NCI-H2107 (cell line): ENCODE measurements at places on chromosomes 7 and 10.

DNA sequence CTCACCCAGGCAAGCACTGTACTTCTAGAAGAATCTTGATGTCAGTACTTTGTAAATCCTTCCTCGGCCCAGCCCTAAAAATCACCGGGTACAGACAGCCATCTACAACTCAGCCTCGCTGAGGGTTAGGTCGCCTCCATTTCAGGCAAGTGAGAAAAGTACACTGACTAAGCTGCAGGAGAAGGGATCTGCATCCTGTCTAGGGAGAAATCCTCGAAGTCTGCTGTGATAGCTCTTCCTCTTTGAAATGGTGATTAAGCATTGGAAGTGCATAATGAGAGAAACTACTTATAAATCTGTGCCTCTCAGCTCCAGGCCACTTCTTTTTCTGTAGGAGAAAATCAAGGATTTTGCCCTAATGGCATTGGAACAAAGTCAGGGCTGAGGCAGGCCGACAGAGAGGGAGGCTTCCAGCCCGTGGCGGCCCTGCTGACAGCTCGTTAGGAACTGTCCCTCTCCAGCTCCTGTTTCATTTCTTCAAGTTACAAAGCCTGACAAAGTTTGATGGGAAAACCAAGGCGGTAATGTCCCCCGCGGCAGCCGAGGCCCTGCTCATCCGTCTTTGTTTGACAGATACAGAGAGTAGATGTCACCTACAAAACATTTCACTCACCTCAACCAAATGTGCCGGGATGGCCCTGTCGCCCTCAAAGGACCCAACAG is 14.1 kb upstream of the GOT1 start:
- no peak for DNase-seq

GRCh38 chr7:96718107-96719003 is 8.7 kb upstream of the SEM1 start:
- DNase-seq: no peak

GRCh38 chr10:4252701-4253100 is 467.7 kb upstream of the KLF6 start:
- DNase-seq: no peak

- no peak for DNase-seq
Measured at GRCh38 chr10:113610631-113611601, 52.9 kb downstream of the NRAP start.

DNA sequence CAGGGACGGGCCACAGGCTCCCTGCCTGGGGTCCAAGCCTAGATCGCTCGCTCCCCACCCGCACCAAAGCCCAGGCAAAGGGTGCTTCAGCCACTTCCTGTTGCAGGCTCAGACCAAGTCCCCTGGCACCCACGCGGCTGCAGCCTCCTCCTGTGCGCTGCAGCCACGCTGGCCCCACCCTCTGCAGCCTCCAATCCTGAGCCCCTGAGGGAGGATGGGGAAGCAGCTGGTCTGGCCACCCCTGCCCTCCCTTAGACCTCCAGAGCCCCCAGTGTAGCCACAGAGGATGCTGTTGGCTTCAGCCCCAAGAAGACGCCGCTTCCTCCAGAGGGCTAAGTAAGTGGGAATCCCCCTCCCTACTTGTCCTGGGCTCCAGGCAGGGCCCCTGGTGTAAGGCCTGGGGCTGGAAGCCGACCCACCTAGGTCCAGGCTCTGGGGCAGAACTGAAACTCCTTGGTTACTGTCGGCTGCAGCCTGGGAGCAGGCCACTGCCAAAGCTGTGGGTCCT is 9.4 kb downstream of the LIMK1 start:
- DNase-seq: no peak

- DNase-seq: peak; percentile 81
Measured at GRCh38 chr7:974820-975681, at the start of gene COX19. Gene COX19, minus strand, starts transcription at chr7:975549. Its CDS starts 40 bp downstream, at chr7:975509.

DNA sequence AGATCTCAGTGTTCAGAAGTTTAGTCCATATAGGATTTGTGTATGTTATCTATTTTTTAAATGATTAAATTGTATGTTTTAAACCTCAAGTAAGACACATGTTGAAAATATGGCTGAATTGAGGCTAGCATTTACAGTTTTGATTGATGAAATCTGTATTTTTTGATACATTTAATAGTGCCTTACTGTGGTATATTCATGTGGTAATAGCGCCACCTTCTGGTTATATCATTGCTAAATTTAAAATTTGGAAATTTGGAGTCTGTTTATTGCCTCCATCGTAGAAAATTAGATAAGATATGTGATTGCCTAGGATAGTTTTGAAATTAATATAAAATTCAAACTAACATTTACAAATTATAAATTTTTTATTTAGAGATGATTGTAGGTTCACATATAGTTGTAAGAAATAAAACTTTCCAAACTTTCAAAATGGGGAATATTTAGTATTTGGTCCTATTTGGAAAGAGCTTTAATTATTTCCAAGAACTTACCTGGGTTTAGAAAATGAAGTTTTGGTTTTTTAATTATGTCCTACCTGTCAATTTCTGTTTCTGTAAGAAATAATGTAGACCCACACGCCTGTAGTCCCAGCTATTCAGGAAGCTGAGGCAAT is 19.1 kb upstream of the ARMS2 start:
- peak; percentile 3 for DNase-seq

DNA sequence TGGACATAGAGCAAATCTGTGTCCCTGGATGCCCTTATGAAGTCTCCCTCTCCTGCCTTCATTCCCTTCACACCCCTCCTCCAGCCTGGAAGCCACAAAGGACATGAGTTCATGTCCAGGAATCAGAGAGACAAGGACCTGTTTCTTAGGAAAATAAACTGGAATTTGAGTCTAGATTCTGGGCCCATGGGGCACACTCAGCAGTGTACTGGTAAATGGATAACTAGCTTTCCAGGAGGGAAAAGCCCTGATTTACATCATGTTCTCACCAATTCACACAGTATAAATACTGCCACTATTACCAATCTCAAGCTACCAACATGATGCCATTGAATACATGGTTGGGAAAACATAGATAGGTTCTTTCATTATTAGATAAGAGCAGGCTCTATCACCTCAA is 9.9 kb downstream of the FAM237B start:
- DNase-seq: no peak

- DNase-seq: no peak
Measured at GRCh38 chr7:44798649-44799305, 2.3 kb downstream of the PPIA start.

DNA sequence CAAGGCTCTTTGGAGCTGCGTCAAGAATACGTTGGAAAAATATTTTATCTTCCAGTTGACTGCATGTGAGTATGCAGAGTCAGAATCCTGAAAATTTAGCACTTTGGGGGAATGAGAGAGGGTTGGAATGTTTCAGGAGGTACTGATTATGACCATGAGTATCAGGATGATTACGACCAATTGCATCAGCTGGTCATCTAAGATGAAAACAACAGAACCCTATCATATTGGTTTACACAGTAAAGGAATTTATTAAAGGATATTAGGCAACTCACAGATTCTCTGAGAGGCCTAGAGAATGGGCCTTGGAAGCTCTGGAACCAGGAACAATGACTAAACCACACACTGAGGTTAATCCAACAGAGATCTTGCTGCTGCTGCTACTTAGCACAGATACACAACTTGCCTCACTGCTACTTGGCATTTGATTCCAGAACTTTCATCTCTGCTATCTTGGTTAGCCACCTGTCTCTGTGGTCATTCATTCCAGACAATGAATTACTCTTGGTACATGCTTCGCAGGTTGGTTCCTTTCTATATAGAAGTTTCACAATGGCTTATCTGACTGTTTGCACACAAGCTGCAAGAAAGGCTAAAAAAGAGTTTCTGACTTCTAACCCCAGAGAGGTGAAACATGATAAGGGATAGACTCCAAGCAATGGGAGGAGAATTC is 68.0 kb upstream of the CTTNBP2 start:
- DNase-seq: no peak

DNA sequence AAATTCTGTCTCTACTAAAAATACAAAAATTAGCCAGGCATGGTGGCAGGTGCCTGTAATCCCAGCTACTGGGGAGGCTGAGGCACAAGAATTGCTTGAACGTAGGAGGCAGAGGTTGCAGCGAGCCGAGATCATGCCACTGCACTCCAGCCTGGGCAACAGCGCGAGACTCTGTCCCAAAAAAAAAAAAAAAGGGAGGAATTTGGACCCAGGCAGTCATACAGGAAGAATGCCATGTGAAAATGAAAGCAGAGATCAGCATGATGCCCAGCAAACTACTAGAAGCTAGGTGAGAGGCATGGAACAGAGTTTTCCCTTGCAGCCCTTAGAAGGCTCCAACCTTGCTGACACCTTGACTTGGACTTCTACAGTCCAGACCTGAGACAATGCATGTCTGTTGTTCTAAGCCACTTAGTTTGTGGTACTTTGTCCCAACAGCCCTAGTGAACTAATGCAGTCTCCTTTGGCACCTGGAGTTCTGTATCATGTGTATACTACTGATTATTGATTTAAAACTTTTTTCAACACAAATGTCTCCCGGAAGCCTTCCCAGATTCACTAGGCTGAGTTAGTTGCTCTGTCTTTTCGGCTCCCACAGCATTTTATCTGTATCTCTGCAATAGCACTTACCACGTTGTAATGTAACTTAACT is 10.2 kb upstream of the BAG3 start:
- DNase-seq: no peak

DNA sequence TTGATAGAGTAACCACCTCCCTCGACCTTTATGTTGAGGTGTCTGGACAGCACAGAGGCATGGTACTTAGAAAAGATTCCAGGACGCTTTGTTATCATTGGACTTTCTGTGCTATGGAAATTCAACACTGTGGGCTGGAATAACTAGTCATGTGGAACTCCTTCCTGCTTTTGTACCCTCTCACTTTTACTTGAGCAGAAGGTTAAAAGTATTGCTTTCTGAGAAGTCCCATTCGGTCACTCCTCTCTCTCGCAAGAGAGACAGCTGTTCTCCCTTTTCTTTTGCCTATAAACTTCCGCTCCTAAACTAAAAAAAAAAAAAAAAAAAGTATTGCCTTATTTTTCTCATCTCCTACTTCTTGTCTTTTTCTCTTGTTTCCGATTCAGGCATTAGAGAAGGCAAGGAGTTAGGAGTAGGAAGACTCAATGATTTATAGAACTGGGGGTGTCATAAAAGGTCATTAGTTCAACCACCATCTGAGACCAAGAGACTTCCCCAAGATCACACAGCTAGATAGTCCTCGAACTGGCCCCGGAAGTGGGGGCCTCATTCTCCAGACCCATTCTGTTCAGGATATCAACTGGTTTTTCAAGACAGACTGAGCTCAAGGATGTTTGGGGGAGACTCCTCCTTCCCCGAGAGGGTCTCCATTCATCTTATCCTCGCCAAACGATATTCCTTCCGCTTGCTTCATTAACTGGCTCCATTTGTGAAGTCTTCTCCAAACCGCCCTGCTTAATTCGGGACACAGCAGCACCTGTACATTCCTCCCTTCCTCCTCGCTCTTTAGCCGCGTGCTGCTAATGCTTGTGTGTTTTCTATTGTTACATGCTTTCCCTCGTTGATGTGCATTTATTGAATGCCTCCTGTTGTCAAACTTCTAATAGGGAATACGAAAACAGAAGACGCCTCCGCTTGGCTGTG is 995 bp upstream of the INPP5F start:
- DNase-seq: no peak

DNA sequence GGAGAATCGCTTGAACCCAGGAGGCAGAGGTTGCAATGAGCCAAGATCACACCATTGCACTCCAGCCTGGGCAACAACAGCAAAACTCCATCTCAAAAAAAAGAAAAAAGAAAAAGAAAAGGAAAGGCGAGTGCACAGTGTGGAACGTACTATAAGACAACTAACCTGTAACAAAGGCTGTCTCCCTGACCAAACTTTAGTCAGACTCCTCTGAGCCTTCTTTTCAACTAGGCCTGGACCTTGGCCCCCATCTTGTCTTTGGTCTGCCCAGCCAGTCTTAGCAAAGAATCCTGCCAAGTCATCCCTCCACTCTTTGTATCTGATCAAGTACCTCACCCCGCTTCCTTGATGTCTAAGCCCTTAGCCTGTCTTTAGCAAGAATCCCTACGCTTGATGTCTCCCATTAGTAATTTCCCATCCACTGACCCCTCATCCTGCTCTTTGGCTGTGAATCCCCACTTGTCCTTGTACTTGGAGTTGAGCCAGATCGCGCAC is 68.9 kb upstream of the KDM7A start:
- no peak for DNase-seq

- DNase-seq: no peak
Measured at GRCh38 chr7:31957756-31958155, 112.5 kb downstream of the PDE1C start.

- peak; percentile 25 for DNase-seq
Measured at GRCh38 chr7:16078076-16078952, 343.0 kb downstream of the CRPPA start.

DNA sequence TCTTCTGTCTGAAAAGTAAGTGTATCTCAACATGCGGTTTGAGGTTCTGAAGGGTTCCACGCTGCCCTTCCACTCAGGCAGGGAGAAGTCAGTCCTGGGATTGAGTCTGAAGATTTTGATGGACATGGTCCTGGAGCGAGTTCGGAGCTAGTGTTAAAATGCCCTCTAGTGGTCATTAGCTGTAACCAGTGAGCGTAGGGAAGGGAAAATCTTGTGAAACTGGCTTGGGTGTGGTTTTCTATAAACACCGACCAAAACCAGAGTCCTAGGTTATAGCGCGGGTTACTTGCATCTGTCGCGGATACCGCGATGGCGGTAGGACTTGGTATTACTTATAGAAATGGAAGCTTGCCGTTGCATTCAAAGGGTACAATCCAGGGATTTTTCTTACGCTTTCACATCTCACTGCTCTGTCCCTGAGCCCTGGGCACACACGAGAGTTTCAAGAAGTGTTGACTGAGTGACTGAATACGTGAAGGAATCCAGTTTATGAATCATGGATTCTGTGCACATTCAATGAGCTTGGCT is 348.2 kb upstream of the C7orf33 start:
- DNase-seq: no peak

GRCh38 chr10:102102421-102102820 is 17.7 kb downstream of the LDB1 start:
- no peak for DNase-seq

- no peak for DNase-seq
Measured at GRCh38 chr7:134134004-134134403, 6.9 kb downstream of the LRGUK start.

DNA sequence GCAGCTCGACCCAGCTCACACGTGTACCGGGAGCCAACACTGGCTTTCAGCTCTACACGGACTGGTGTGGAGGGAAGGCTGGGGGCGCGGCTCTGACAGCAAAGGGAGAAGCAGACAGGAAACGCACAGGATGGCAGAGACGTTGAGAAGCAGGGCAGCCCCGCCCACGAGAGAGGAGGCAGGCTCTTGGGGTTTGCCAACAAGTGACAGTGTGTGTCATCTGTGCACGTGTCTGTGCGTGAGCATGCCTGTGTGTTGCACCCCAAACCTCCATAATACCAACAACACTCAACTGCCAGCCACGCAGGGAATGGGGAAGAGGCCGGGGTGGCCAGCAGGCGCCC is 64.4 kb upstream of the PDGFA start:
- no peak for DNase-seq

DNA sequence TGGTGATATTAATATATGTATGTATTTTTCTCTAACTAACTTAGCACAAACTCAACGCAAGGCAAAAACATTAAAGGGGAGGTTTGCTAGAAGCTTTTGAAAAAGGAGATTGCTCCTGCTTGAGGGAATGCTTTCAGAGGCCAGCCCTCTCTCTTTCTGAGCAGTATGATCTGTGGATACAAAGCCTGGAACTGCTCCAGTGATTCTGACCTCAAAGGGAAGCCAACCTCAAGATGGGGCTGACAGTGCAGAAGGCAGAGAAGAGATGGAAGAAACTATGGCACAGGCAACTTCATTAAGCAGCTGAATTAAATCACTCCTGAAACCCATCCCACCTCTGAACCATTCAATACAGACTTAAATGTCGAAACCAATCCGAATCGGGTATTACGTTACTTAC is 102.4 kb downstream of the USP6NL start:
- no peak for DNase-seq
